ENCODE measurements at places on chromosomes 12 and 14. TPM values are rescaled to one million over a fixed set of nuclear protein-coding genes. Genes with fewer than 3 reads are reported as not detected.

DNA sequence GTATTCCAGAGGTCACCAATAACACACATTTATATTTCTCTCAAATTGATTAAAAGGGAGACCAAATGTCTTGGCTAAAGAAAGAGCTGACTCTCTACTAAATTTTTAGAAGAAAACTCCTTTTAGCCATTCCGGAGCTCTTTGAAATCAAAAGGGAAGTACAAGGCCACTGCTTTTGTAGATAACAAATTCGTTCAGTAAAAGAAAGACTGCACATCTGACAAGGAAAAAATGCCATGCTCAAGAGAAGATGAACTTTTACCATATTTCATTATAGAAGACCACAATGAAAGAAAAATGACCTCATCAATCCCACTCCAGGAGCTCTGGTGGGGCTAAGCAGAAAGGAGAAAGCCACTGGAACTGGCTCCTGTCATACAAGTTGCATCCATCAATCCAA, 57.6 kb downstream of the SPTSSA start:
- DNase-seq: no peak

- no peak for DNase-seq
These were observed 102.0 kb downstream of the TMEM30B start for GRCh38 chr14:61179061-61179690.

DNA sequence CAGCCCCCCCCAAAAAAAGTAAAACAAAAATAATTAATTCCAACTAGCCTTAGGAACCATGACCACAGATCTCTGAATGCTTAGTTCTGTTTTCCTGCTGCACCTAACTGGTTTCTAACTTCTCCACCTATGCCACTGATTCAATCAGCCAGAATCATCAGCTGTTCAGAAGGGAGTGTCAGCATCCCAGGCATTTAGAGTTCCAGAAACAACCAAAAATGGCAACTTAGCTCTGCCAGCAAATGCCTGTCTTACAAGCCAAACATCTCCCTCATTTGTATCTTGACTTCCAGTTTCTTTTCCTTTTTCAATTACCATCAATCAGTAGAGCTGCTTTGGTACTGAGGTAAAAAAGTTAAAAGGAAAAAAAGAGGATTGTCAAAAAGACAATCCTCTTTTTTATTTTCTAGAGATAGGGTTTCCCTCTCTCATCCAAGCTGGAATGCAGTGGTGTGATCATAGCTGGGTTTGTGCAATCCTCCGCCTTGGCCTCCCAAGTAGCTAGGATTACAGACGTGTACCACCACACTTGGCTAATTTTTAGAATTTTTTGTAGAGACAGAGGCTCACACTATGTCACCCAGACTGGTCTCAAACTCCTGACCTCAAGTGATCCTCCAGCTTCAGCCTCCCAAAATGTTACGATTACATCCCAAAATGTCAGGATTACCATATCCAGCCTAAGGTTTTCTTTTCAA, 45.2 kb upstream of the ISM2 start:
- no peak for DNase-seq

DNA sequence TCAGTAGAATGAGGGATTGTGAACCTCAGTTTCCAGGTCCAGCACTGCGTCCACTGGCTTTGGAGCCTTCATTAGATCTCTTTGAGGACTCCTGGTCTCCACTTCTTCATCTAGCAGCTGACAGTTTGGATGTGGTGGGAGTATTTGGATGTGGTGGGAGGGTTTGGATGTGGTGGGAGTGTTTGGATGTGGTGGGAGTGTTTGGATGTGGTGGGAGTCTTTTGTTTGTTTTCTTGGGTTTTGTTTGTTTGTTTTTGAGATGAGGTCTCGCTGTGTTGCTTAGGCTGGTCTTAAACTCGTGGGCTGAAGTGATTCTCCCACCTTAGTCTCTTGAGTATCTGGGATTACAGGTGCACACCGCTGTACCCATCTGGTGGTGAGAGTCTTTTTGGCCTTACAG, 64.7 kb downstream of the IFT43 start:
- no peak for DNase-seq

DNA sequence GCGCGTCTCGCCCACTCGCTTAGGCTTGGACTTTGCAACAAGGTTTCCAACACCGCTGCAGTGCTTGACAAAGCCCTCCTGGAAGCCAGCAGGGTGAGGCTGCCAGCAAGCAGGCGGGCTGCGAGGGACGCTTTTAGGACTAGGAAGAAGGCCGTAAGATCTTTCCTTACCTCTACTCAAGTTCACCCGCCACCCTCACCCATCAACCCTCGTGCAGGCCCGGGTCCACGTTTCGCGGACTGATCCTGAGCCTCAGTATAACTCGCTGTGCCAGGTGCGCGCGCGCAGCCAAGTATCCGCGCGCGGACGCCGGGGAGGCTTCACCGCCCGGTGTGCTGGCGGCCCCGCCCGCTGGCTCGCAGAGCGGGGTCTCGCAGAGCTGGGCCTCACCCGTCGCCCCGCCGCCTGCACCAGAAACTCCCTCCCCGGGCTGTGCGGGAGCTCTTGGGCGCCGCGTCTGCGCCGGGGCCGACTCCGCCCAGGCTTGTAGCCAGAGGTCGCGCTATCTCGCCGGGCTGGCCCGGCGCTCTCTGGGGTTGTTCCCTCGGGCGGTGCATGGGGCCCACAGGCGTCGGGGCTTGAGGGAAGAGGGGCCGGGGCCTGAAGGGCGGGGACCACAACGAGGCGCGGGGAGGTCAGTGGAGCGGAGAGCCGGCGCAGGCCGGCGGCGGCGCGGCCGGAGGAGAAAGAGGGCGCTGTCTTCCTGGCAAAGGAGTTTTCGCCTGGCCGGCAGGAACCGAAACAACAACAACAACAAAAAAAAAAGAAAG, 7.6 kb upstream of the SIX1 start:
- DNase-seq: peak; percentile 24

- no peak for DNase-seq
These were observed 592.4 kb upstream of the SEL1L start for GRCh38 chr14:82126006-82126405.

DNA sequence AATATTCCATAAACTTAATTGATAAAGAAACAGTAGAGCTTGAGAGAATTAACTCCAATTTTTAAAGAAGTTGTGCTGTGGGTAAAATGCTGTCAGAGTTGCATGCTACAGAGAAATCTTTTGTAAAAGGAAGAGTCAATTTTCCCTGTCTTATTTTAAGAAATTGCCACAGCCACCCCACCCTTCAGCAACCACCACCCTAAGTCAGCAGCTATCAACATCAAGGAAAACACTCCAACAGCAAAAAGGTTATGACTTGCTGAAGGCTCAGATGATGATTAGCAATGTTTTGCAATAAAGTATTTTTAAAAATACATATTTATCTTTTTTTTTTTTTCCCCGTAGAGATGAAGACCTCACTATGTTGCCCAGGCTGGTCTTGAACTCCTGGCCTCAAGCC, 6.5 kb upstream of the DRAM1 start:
- no peak for DNase-seq

- DNase-seq: no peak
These were observed 18.2 kb downstream of the MSI1 start for GRCh38 chr12:120350576-120351350.

SAMD15 gene
- total RNA-seq: 0.29 TPM

AMHR2 gene
- not detected for total RNA-seq

PROX2 gene
- total RNA-seq: not detected

CLEC14A gene
- not detected for total RNA-seq

SERPINA5 gene
- not detected for total RNA-seq

ANO6 gene
- total RNA-seq: 21.7 TPM

EML1 gene
- 0.91 TPM for total RNA-seq

All from activated T-helper 1 cell treated with anti-CD3 and anti-CD28 coated beads, Interleukin-12 subunit alpha, Interleukin-12 subunit beta, Interleukin-2, Interleukin-4 antibody, amounts not matched to agents 30 ng/mL and 10 ng/mL and 1 ng/mL, durations not matched to agents 14 hours and 24 hours and 36 hours (primary cell).